Muscle of leg (tissue), 16 donors: ENCODE measurements at places on chromosomes 1 and 21. TPM values are rescaled to one million over a fixed set of nuclear protein-coding genes. Genes with fewer than 3 reads are reported as not detected.
A peak's percentile ranks its signal among the peaks of the same experiment; 100 is the strongest.

Gene RUSC1
- total RNA-seq = 12.1 TPM

Gene AADACL3
- total RNA-seq = not detected

Gene SYCP1
- total RNA-seq = not detected

Gene STIL
- 5.1 TPM for total RNA-seq

Gene ARHGAP30
- total RNA-seq = 1.3 TPM

Gene CFHR1
- 0.53 TPM for total RNA-seq

Gene ANKRD65
- total RNA-seq = 13.9 TPM

Gene TRABD2B
- 1.1 TPM for total RNA-seq

Gene SLC6A9
- total RNA-seq = 1.6 TPM

Gene NBPF6
- total RNA-seq = not detected

DNA sequence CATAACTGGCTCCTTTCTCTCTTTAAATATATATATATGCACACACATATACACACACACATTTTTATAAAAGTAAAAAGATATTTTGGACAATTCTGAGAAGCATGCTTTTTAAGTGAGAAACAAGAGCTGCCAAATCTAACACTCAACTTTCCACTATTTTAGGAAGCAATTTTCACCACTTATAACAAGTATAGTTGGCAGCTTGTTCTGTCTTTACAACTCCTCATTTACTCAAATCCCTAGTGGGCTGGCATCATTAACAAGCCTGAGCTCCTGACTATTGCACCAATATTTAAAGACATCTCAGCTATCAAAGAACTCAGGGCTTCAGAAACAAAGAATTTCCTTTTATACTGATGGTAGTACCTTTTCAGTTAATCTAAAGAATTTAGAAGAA, 76.6 kb downstream of the RAB3GAP2 start:
- H3K4me1 ChIP-seq = no peaks in the 10 kb centered on the region
- no peak overlapping the region for H3K4me3 ChIP-seq
- H3K27me3 ChIP-seq = no peaks in the 10 kb centered on the region
- no peak overlapping the region for H3K27ac ChIP-seq

DNA sequence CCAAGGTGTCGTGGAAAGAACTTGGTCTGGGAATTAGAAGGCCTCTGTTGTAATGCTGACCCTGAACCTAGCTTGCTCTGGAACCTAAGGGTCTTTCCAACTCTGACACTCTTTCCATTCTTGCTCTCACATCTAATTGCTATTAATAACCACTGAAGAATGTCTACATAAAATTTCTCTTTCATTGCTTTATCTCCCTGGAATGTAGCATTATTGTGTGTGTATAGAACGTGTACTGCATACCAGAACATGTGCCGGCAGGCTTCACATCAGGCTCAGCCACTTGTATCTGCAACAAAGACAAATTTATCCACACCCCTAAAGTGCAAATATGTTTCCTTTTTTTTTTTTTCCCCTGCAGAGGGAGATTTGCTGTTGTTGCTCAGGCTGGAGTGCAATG, 13.9 kb upstream of the LAX1 start:
- no peaks in the 10 kb centered on the region for H3K27me3 ChIP-seq
- H3K4me3 ChIP-seq = no peak overlapping the region
- no peak overlapping the region for H3K27ac ChIP-seq
- no peaks in the 10 kb centered on the region for H3K4me1 ChIP-seq
- DNase-seq = no peak

- H3K27me3 ChIP-seq = no peaks in the 10 kb centered on the region
- H3K4me3 ChIP-seq = no peak overlapping the region
- H3K36me3 ChIP-seq = no peaks in the 10 kb centered on the region
- no peak overlapping the region for H3K27ac ChIP-seq
- peaks cover 6% of the 10 kb centered on the region for H3K4me1 ChIP-seq
Observed at GRCh38 chr21:42040411-42041180, 30.4 kb upstream of the ZBTB21 start.

DNA sequence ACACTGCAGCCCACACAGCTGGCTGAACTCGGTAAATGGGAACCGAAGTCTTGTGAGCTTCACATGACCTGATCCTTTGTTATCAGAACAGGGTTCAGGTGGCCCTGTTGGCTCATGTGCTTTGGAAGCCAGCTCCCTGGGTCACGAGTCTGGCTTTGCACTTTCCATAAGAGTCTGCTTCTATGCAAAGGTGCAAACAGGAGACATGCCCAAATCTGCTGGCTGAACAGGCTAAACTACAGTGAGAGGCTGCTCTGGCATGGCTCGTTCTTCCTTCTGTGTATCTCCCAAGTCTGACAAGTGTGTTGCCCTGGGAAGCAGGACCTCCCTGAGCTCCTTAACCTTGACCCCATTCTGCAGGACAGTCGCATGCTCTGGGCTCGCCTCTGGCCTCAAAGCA, 549.6 kb downstream of the KIF26B start:
- no peak for DNase-seq
- H3K27me3 ChIP-seq = no peaks in the 10 kb centered on the region
- H3K4me1 ChIP-seq = no peaks in the 10 kb centered on the region
- no peak overlapping the region for H3K4me3 ChIP-seq

DNA sequence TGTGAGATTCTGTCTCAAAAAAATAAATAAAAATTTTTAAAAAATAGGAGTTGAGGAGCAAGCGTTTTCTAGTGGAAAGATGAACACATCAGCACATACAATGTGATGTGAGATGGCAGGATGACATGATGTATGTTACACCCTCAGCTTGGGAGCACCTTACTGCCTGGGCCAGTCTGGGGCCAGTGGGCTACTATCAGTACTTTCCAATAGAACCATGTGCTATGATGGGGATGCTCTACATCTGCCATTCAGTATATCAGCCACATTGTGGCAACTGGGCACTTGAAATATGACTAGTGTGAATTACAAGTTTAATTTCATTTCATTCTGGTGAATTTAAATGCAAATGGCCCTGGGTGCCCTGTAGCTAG, 156.0 kb downstream of the PGBD5 start:
- H3K27ac ChIP-seq = no peak overlapping the region
- H3K4me3 ChIP-seq = no peak overlapping the region
- DNase-seq = no peak
- H3K4me1 ChIP-seq = peaks cover 4% of the 10 kb centered on the region

DNA sequence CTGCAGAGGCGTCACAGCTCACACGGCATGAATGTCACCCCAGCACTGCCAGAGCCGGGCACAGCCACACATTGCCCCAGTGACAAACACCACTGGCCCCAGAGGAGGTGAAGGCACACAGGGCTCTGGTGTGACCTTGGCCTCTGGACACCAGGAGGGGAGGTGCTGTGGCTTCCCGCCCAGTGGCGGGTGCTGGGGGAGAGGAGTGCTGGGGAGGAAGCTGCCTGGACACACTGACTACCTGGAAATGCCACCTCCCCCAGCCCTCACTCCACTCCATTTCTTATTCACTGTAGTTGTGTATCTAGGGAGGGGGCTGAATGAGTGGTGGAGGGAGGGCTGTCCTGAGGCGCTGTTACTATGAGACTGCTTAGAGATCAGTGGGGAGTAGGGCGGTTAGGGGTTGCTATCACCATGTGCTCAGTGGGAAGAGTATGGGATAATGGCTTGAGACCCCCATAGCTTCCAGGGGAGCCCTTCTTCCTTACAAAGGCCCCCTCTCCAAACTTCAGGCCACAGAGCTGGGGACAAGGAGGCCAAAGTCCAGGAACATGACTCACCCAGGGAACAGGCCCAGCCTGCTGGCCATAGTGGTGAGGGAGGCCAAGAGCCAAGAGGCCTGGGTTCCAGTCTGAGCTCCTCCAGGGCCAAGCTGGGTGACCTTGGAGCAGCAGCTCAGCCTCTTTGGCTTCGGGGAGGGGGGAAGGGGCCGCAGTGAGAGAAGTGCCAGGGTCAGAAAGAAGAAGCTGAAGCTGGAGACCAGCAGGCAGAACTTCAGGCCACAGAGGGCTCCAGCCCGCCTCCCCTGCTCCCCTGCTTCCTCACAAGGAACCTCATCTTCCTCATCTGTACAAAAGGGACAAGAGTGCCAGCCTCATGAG, 40.1 kb downstream of the AHDC1 start:
- H3K4me3 ChIP-seq = no peak overlapping the region
- H3K4me1 ChIP-seq = peaks cover 93% of the 10 kb centered on the region
- no peaks in the 10 kb centered on the region for H3K27me3 ChIP-seq
- peaks cover 45% of the 10 kb centered on the region for H3K36me3 ChIP-seq
- no peak for DNase-seq
- peak overlapping the region; percentile 84 for H3K27ac ChIP-seq

GRCh38 chr21:44520326-44521300, 19.4 kb downstream of the KRTAP10-1 start:
- H3K27me3 ChIP-seq = peaks cover 3% of the 10 kb centered on the region
- no peaks in the 10 kb centered on the region for H3K36me3 ChIP-seq
- peaks cover 3% of the 10 kb centered on the region for H3K4me1 ChIP-seq
- no peak overlapping the region for H3K27ac ChIP-seq
- no peak for DNase-seq

GRCh38 chr1:19909392-19909791, 14.0 kb downstream of the PLA2G2E start:
- peaks cover 62% of the 10 kb centered on the region for H3K36me3 ChIP-seq
- H3K27me3 ChIP-seq = no peaks in the 10 kb centered on the region
- H3K4me3 ChIP-seq = no peak overlapping the region
- H3K27ac ChIP-seq = no peak overlapping the region
- H3K4me1 ChIP-seq = no peaks in the 10 kb centered on the region
- no peak for DNase-seq

DNA sequence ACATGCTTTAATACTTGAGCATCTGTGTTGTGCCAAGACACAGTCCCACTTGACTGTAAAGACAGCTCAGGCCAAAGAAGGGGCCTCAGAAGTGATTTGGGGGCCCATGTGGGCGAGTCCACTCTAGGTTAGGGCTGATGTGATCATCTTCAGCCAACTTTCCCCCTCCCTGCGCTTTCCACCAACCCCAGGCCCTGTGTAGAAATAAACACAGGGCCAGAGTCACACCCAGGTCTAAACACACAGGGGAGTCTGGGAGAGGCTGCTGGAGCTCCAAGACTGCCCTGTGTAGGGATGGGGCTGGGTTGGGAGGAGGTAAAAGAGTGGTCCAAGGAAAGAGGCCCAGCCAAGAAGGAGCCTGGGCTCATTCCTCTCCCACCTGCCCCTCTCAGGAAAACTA, 2.5 kb upstream of the WNT2B start:
- H3K36me3 ChIP-seq = no peaks in the 10 kb centered on the region
- DNase-seq = peak; percentile 77
- no peak overlapping the region for H3K4me3 ChIP-seq
- peaks cover 44% of the 10 kb centered on the region for H3K4me1 ChIP-seq
- peaks cover 96% of the 10 kb centered on the region for H3K27me3 ChIP-seq

- no peak overlapping the region for H3K4me3 ChIP-seq
- DNase-seq = peak; percentile 29
- no peak overlapping the region for H3K27ac ChIP-seq
- H3K36me3 ChIP-seq = no peaks in the 10 kb centered on the region
Observed at GRCh38 chr1:55768327-55768952, 553.3 kb upstream of the USP24 start.

DNA sequence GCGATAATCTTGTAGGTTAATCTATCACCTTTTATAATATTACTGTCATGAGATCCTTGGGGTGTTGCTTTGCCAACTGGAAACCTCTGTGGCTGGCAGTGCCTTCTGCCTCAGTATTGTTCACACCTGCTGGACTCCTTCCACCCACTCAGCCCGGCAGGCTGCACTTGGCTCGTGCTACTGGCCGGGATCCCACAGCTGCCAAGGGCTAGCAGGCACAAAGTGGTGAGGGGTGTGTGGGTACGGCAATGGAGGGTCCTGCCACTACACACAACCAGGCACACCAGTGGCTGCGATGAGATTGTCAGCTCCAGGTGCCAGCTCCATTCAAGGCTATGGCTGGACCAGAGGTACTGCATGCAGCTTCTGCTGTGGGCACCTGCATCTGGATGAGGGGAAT, 191.2 kb upstream of the LYPLAL1 start:
- no peak for DNase-seq
- H3K27me3 ChIP-seq = no peaks in the 10 kb centered on the region
- no peak overlapping the region for H3K27ac ChIP-seq
- H3K4me1 ChIP-seq = peaks cover 2% of the 10 kb centered on the region
- H3K4me3 ChIP-seq = no peak overlapping the region

DNA sequence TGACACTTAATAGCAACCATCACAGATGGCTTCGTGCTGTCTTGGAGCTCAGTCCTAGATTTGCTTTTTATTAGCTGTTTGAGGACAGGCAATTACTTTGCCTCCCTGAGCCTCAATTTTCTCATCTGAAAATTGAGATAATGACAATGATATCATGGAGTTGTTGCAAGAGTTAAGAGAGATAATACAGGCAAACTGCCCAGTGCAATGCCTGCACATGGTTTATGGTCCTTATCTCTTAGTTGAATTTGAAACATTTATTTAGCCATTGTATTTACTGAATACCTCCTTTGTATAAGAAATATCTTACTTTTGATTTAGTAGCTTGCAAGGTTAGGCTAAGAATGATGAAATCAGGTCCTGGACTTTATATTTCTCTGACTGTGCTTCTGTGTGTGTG, 17.7 kb downstream of the KCNA2 start:
- DNase-seq = no peak
- H3K27me3 ChIP-seq = peaks cover 4% of the 10 kb centered on the region
- no peak overlapping the region for H3K27ac ChIP-seq
- no peaks in the 10 kb centered on the region for H3K4me1 ChIP-seq
- H3K4me3 ChIP-seq = no peak overlapping the region
- H3K36me3 ChIP-seq = no peaks in the 10 kb centered on the region

DNA sequence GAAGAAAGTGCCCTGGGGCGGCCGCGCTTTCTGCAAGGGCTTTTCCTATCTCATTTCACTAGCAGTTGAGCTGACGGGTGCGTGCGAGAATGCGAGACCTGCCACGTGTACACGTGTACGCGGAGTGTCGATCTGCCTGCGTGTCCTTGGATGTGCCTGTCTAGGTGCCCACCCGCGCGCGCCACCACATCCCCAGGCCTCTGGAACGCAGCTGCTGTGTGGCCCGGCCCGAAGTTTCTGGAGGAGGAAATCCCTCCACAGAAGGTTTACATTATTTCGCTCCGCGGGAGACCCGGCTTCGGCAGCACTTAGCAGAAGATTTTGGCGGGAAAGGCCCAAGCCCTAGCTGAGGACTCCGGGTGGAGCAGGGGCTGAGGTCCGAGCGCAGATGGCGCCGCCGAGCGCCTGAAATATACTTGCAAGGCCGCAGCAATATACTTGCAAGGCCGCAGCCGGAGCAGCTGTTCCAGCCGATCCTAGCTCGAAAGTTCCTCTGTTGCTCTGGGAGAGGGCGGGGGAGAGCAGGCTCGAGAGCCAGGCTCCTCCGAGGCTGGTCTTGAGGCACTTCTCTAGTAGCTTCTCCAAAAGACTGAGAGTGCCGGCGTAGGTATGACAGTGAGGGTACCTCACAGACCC, 3.9 kb downstream of the TBX15 start:
- peak; percentile 94 for DNase-seq
- H3K4me1 ChIP-seq = peaks cover 23% of the 10 kb centered on the region
- H3K27ac ChIP-seq = peak overlapping the region; percentile 97
- peaks cover 9% of the 10 kb centered on the region for H3K36me3 ChIP-seq
- H3K27me3 ChIP-seq = peaks cover 61% of the 10 kb centered on the region

GRCh38 chr1:106406114-106406513, 650.4 kb upstream of the PRMT6 start:
- DNase-seq = no peak
- H3K36me3 ChIP-seq = no peaks in the 10 kb centered on the region
- no peaks in the 10 kb centered on the region for H3K4me1 ChIP-seq
- H3K27me3 ChIP-seq = no peaks in the 10 kb centered on the region

GRCh38 chr1:51344602-51345299, 14.4 kb upstream of the TTC39A start:
- H3K36me3 ChIP-seq = no peaks in the 10 kb centered on the region
- H3K27me3 ChIP-seq = peaks cover 44% of the 10 kb centered on the region
- H3K27ac ChIP-seq = no peak overlapping the region
- DNase-seq = no peak
- H3K4me3 ChIP-seq = no peak overlapping the region
- H3K4me1 ChIP-seq = peaks cover 10% of the 10 kb centered on the region
